Panc1 (cell line): ENCODE measurements at places on chromosomes 11 and 22.

- no peak for DNase-seq
Observed at GRCh38 chr11:20599221-20600019, at the start of gene SLC6A5. Gene SLC6A5, plus strand, starts transcription at chr11:20599608. Its CDS starts 65 bp downstream, at chr11:20599673.

- DNase-seq, result no peak
Observed at GRCh38 chr11:86444981-86445380, 70.3 kb downstream of the CCDC81 start.

- no peak for DNase-seq
Observed at GRCh38 chr11:66150725-66151124, 80.7 kb downstream of the PACS1 start.

DNA sequence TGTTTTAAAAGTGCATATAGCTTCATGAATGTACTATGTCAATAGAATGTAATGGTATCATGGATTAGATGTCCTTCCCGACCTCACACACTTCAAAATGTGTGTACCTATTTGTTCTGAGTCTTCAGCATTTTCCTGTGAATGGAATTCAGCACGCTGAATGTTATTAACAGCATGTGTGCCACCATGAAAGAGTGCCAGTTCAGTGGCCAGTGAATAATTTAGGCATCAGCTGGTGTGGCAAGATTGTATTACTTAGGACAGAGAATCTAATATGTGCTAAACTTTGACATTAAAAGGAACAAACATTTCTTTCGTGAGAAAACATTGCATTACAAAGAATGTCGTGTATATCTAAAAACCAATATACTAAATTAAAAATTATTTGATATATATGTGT, 46.4 kb downstream of the HIPK3 start:
- no peak for DNase-seq

- DNase-seq, result no peak
Observed at GRCh38 chr11:14331476-14332136, 27.4 kb downstream of the RRAS2 start.

- no peak for DNase-seq
Observed at GRCh38 chr11:119626197-119626841, 102.7 kb downstream of the NECTIN1 start.

DNA sequence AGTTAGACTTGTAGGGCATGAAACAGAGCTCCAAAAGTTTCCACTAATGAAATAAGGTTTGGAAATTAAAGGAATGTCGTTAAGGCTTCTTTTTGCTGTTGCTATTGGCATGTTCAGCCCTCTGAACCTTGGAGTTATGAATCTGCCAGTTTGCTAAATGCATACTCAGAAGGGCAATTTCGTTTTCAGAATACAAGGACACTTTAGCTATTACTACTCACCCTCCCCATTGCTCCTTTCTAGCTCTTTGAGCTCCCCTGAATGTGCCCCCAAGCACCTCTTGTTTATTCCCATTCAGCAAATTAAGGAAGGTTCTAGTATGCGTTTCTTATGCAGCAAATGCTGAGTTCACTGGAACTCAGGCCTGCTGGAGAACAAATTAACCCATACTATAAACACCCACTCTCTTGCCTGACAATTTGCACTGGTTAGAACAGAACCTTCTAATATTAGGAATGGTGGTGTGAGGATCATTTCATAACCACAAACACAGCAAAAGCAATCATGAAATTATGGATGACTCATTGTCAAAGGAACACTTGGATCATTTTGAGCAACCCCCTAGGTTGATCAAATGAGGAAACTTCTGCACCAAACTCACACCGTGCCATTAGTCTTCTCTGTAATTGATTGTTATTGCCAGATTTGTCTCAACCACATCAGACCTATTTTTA, 26.2 kb upstream of the LIN7C start:
- DNase-seq, result no peak

DNA sequence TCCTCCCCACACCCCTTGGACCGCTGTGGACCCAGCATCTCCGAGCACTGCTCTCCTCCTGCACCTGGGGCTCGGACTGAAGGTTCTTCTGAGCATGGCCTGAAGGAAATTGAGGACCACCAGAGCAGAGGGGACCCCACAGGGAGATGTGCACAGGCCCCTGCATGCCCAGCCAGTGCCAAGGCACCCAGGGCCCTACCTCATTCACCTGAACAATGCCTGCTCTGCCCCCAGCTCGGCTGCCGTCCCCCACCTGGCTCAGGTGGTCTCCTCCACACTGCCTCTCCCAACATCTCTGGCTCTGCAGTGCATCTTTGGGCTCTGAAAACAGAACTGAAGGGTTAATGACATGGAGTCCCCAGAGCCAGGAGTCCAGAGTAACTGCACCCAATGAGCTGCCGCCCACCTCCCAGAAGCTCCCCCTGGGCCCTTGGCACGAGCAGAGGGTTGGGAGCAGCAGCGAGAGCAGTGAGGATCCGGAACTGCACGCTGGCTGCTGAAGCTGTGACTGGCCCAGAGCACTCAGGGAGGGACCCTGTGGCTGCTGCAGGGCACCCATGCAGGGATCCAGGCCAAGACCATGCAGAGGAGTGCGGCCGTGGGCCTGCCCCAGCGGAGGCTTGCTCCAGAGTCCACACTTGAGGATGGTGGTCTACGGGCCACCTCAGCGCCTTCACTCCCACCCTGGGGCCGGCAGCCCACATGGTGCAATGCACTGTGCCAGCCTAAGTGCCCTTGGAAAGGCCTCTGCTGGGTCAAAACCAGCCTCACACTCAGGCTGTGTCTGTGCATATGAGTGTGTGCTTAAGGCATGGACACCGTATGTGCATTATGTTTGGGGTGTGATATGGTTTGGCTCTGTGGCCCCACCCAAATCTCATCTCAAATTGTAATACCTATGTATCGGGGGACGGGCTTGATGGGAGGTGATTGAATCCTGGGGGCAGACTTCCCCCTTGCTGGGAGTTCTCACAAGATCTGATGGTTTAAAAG, 686.1 kb downstream of the TBC1D22A start:
- no peak for DNase-seq

GRCh38 chr22:31250740-31251600, 38.9 kb downstream of the LIMK2 start:
- no peak for DNase-seq

- no peak for DNase-seq
Observed at GRCh38 chr22:48118654-48119053, 1356.2 kb downstream of the TBC1D22A start.

DNA sequence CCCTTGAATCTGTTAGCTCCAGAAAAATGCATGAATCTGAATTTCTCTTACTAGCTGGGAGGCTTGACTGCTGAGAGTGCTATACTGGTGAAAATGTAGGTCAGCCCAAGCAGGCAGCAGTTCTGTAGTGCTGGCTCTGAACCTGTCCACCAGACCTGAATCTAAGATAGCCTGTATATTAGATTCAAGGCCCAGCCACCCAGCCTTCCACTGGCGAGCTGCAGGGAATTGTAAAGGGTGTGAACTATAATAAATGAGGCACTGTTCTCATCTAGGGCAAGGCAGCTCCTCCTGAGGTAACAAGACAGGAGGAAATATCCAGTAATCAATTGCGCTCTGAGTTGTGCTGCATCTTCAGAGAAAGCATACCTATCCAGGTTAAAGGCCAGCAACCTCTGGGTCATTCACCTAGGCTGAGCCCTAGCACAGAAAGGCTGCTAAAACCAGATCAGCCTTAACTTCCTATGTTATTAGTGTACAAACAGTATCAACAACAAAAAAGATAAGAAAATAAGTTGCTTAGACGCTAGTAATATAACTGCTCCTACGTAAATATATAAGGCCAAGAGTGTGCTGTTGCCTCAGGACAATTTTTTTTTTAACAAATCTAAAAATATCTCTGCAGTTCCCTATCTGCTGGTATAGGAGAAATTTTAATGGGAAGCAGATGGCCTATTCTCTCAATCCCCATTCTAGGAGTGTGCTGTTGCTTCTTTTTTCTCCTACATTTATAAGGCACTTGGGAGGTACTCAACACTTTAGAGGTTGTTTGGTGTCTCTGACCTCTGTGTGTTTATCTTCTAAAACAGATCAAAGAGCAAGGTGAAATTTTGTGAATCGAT, 63.0 kb downstream of the RELT start:
- DNase-seq, result no peak

DNA sequence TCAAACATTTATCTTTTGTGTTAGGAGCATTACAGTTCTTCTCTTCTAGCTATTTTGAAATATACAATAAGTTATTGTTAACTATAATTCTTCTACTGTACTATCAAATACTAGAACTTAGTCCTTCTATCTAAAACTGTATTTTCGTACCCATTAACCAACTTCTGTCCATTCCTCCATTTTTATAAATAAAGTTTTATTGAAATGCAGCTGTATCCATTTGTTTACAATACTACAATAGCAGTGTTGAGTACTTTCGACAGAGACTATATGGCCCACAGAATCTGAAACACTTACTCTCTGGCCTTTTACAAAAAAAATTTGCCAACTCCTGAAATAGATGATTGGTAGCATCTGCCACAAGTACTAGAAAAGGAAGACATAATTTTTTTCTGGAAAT, 4.7 kb upstream of the SLC35C1 start:
- no peak for DNase-seq

GRCh38 chr11:116478205-116478604, 294.6 kb downstream of the BUD13 start:
- DNase-seq, result no peak

DNA sequence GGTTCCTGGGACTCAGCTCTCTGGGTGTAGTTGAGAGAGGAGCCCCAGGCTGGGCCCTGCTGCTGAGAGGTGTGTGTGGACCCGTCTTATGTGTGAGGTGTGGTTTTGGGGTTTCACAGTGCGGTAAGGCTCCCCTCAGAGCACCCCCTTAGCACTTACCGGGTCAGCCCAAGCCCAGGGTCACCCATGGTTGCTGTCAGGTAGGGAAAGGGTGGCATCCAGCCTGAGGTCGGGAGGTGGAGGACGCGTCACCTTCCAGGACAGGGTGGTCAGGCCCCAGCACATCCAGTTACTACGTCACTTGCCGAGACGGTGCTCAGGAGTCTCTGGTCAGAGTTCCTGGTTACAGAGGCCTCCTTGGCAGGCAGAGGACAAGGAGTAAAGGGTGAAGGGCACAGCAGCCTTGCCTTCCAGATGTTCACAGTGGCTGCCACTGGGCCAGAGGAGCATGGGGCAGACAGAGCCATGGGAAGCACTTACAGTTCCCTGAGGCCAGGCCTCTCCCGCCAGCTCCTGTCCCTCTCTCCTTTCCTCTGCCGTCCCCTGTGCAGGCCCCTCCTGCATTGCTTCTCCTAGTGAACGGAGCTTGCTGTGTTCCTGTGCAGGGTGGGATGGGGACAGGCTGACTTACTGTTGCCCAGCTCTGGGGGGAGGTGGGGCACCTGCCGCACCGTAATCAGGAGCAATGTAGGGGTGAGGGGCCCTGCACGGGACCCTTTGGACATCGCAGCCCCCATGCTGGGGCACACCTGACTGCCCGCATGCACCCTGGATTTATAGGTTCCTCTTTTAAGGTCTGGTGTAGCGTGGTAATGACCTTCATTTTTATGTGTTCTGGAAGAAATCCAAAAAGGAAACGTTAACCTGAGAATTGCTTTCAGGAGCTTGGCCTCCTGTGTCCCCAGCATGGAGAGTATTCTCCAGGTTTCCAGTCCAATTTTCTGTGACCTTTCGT, 285.9 kb downstream of the TBC1D22A start:
- DNase-seq, result no peak

DNA sequence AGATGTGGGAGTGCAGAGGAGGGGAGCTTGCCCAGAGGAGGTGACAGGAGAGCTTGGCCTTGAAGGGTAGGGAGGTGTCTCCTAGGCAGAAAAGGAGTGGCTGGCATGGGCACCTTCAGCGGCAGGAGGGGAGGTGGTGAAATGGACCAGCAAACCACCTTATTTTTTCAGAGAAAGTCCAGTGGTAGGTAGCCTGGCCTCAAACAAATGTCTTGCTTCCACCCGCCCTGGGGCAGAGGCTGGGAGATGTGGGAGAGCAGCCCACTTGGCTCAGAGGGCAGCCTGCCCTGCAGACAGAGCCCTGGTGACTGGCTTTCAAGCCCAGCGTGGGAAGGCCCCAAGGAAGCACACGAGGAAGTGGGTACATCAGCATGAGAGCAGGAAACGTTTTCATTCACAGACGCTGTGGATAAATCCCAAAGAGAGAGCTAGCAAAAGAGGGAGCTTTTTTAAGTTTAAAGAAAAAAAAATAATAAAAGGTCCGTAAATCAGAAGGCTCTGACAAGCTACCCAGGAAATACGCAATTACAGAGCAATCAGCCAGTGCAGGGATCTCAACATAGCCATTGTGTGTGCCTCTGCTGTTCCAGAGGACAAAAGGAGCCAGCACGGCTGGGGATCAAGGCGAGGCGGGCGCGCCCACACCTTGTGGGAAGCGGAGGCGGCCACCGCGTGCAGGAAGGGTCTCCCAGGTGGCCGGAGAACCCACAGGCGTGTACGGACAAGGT, 238.7 kb upstream of the PLET1 start:
- DNase-seq, result no peak

GRCh38 chr11:93842461-93842860, 8.0 kb downstream of the VSTM5 start:
- DNase-seq, result no peak

- no peak for DNase-seq
Observed at GRCh38 chr22:28175730-28176492, 256.9 kb upstream of the PITPNB start.

DNA sequence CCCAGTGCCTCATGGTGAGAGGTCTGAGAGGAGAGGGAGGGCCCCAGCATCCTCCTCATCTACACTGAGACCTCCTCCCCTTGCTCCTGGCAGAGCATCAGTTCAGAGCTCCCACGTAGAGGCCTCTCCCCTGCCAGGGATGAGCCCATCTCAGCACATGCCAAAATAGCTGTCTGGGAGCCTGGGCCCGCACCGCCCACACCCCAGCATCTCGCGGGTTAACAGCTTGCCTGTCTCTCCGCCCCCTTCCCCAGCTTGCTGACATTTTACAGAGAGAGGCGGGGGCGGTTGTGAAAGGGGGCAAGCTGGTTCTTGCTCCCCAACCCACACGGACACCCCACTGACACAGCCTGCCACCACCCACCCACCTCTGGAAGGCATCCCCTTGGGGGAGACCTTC, 6.4 kb downstream of the DGKZ start:
- DNase-seq, result no peak

DNA sequence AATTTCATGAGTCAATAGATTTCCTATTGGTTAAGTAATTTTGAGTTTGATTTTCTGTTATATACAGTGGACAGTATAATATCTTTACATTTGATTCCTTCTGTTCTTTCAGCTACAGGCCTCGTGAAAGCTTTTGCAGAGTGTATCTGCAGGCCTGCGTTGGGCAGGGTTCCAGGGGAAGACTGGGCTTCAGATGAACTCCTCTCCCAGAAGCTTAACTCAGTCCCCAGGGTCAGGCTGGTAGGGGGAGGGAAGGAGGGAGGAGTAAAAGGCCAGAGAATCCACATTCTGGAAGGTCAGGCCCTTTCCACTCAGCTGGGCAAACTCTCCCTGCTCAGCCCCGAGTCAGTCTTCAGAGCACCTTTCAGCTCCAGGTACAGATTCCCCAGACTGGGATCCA, 100.4 kb upstream of the NECTIN1 start:
- no peak for DNase-seq

- DNase-seq, result no peak
Observed at GRCh38 chr11:93031386-93031785, 61.9 kb downstream of the MTNR1B start.

- no peak for DNase-seq
Observed at GRCh38 chr11:69593851-69594250, 47.1 kb upstream of the CCND1 start.

- DNase-seq, result no peak
Observed at GRCh38 chr11:107183953-107184352, 165.7 kb upstream of the GUCY1A2 start.

GRCh38 chr11:35178873-35179272, 39.9 kb downstream of the CD44 start:
- no peak for DNase-seq
